ENCODE measurements at places on chromosomes 6 and 20.

GRCh38 chr20:41201760-41202159 is 64.4 kb downstream of the PLCG1 start:
- no peak for DNase-seq

DNA sequence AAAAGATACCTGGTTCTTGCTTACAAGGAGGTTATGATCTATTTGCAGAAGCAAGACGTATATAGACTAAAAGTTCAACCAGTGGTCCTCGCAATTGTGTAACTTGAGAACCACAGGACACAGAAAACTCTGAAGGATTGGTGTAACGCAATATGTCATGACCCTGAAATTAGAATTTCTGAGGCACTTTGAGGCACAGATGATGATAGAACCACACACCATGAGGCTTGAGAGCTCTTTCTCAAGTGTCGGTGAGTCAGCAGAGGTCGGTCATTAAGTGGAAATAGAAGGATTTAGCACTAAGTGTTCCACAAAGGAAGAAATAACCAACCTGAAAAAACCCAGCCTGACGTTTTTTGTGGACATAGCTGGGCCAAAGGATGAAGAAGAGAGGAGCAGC is 15.3 kb upstream of the CCN2 start:
- no peak for DNase-seq

- peak; percentile 9 for DNase-seq
Measured at GRCh38 chr6:73394577-73395354, at the start of gene DDX43. TSS of gene DDX43 (plus strand) at chr6:73394828. CDS start at chr6:73394906, 78 bp downstream.

GRCh38 chr6:11374036-11375010 is 141.9 kb upstream of the NEDD9 start:
- DNase-seq = no peak

DNA sequence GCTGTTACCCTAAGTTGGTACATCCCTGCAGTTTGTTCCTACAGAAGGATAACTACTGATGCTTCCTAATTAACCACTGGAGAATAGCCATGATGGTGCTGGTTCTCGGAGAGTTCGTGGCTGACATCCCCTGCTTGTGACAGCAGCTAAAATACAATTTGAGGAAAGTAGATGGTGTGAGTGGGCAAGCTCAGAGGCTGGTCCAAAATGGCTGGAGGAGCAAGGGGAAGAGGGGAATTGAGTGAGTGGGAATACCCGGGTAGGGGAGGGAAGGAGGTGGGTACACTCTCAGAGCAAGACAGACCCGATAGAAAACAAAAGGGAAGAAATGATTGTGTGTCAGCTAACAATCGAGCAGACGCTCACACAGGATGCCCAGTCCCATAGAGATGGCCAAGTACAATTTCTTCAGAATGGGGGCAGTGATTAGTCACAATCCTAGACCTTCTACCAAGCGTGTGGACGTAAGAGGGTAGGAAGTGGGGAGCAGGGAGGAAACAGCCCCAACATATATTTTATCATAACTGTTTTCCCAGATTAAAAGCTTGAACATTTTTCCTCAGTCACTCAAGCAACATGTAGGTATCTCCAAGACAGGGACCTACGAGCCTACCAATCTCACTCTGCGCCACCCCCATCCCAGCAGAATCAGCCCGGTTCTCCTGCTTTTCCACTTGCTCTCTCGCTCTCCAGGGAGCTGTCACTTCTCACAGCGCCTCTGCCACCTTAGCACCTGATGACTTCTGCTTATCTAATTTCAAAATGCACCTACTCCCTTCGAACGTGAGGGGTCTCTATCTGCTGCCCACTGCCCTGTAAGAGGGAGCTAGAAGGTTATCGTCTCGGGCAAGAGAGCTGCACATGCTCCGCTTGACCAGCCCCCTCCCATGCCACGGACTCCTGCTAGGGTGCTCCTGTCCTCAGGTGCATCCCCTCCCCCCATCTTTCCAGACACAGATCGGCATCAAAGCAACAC is 26.2 kb downstream of the RIPOR2 start:
- DNase-seq = no peak

DNA sequence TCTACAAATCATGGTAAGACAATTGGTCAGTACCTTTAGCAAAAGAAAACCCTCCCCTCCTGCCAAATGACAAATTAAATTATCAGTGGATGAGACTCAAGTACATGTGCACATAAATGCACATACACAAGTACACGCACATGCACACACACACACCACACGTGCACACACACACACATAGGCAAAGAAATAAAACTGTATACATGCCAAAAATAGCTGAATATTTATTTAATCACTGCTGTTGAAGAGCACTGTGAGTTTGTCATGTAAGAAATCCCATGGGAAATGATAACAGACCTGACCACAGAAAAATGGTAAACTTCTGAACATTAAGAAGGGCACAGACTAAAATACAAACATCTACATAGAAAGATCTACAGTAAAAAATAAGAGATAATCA is 46.6 kb upstream of the TNFAIP3 start:
- no peak for DNase-seq

DNA sequence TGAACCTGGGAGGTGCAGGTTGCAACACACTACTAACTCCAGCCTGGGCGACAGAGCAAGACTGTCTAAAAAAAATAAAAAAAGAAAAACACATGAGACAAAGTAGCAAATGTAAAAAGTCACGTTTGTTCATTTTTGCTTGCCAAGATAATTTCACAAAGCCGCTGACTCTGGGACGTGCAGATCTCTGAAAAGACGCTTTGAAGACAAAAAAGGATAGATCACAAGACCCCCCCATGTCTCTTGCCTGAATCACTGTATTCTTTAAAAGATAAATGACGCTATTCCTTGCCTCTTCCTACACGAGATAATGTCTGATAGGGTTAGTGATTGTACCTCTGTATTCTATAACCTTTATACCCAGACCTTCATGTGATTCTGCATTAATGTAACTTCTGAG is 23.3 kb upstream of the STXBP5 start:
- DNase-seq = no peak

DNA sequence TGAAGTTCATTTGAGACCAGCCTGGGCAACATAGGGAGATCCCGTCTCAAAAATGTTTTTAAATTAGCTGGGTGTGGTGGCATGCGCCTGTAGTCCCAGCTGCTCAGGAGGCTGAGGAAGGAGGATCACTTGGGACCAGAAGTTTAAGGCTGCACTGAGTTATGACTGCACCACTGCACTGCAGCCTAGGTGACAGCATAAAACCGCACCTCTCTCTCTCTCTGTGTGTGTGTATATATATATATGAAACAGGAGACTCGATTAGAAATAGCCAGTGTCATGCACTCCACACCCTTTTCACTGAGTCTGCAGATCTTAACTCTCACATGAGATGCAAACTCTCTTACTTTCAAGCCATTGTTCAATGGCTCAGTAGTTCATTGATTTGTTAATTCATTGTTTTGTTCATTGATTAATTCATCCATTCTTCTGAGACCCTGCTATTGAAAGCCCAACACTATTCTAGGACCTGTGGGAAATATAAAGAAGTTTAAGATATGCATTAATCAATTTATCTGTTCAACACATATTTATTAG is 52.4 kb upstream of the MRPS10 start:
- DNase-seq = no peak

- DNase-seq = peak; percentile 84
Measured at GRCh38 chr6:26537160-26537845, 863 bp upstream of the HMGN4 start.

GRCh38 chr20:20641783-20642182 is 70.7 kb downstream of the RALGAPA2 start:
- no peak for DNase-seq

- no peak for DNase-seq
Measured at GRCh38 chr6:152129691-152130151, 322.2 kb downstream of the ESR1 start.

DNA sequence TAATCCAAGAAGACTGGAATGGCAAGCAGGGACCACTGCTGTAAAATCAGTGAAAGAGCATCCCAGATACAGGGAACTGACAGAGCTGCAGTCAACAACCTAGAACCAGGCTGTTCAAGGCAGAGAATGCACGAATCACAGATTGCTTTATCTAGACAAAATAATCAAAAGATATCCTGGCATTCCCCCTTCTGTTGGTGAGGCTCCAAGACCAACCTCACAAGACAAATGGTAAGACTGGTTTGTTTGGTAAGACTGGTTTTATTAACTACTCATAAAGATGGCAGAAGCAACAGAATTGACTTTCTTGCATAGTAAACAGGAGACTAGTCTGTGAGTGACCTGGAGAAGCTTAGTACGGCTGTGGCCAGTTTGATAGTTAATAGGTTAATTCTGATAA is 88.8 kb upstream of the AHI1 start:
- DNase-seq = no peak

DNA sequence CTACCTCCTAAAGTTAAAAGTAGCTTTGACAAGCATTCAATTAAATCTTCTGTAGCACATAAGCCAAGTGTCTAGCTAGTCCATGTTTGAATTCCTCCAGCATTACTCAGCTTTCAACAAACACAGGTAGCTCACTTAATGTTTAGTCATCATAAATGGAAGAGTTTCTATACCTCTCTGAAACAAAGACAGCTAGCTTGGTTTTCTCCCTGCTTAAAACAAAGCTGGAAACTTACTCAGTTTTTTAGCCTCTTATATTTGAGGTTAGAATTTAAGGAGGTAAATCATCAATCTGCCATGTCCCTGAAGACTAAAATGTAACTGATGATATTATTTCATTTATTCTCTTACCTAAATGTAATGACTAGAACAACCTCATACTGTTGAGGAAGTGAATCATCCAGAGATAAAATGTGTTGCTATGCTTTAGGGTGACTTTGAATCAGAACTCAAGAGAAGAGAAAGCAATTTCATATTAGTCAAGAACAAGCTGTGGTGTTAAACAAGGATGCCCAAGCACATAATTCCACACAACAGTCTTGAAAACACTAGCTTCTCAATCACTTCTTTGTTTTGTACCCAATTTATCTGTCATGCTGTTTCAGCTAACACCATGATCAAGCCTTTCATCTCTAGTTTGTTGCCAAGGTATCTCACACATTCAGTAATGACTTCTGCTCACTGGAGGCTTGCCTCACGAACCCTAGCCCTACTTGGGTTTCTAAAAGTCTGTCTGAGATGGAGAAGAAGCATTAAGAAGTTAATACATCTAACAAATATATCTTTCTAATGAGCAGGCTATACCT is 251.9 kb downstream of the EPM2A start:
- no peak for DNase-seq

GRCh38 chr20:46746956-46747526 is 37.6 kb downstream of the SLC2A10 start:
- DNase-seq = no peak

GRCh38 chr6:151390851-151391470 is 398 bp downstream of the ZBTB2 start:
- DNase-seq = peak; percentile 79

DNA sequence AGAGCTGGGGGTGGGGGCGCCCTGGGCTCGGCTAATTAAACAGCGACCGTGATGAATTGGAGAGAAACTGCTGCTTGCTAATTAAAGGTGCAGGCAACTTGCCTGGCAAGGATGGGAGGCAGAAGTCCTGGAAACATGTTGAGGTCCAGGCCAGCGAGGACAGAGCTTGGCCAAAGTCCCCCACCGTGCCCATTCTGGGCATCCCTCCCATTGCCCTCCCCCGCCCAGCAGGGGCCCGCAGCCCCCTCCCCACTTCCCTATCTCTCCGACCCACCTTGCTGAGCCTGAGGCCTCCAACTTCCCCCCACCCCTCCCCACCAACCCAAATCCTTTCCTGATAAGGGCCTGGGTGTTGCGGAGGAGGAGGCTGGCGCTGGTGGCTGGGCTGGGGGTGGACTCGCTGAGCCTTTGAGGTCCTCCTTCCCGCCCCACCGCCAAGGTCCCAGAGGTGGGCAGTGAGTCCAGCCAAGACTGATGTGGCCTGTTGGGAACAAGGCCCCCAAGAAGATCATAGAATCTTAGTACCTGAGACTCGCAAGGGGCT is 23.3 kb downstream of the C20orf203 start:
- no peak for DNase-seq

GRCh38 chr6:116595247-116595646 is 21.0 kb upstream of the RSPH4A start:
- no peak for DNase-seq

DNA sequence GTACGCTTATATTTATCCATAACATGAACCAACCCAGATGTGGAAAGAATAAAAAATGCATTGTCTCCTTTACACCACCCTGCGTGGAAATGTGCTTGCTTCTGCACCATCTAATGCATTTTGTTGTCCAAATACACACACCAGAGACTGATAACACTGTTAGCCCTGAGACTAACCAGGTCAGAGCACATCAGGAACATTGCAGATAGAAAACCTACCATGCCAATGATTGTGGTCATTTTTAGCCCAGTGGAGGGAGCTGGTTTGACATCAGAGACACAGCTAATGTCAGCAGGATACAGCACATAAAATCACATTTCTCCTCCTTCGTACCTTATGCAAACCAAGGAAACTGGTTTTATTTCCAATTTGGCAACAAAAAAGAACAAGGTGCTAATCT is 528.7 kb downstream of the DOK5 start:
- DNase-seq = no peak

DNA sequence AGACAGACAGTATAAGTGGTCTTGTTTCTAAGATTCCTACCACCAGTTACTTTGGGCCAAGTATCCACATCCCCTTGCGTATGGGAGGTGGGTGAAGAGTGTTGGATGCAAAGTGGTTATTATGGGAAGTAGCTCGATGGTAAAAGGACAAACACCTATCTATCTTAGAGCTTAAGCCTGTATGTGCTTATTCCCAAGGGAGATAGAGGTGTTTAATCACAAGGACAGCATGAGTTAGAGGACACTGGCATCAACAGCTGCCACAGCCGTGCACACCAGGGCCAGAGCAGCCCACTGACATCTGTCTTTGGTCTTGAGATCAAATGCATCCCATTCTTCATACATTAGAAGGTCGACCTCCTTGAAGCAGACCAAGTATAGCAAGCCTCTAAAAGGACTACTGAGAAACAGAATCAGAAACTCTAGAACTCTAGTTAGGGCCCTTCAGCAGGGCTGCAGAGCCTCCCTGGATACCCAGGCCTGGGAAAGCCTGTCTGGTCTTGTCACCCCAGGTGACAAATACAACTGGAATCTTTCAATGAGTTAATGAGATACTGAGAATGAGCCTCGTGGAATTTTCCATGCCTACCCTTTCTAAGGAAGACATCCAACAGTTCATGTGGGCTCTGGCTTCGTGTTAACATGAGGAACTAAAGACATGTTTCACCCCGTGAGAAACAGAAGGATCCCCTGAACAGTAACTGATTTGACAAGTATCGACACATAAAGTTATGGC is 28.7 kb downstream of the TXNDC5 start:
- no peak for DNase-seq

- DNase-seq = no peak
Measured at GRCh38 chr6:26022132-26022472, 59.5 kb downstream of the TRIM38 start.

- DNase-seq = no peak
Measured at GRCh38 chr20:23049201-23050075, at the start of gene THBD. TSS of gene THBD (minus strand) at chr20:23049672. CDS start at chr20:23049504, 168 bp downstream.

DNA sequence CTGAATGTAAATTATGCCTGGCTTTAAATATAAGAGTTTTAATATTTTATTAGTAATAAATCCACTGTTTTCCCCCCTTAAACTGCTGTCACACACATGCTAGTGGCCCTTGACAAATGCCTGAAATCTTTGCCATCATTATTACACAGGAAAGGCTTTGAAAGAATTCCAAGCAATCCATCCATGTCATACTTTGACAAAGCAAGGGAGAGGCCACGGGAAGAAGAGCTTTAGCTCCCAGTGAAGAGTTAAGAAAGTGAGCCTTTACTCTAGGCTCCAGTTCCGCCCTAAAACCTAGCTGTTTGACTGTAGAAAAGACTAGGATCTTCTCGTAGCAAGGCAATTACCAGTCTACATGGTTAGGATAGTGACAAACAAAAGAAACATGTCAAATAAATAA is 147.9 kb downstream of the GMDS start:
- DNase-seq = no peak

- no peak for DNase-seq
Measured at GRCh38 chr6:163816441-163816840, 401.9 kb downstream of the QKI start.

Measured in activated CD4-positive, alpha-beta T cell treated with anti-CD3 and anti-CD28 coated beads, Interleukin-2, amount 50 U/mL, for 4 hours (primary cell).